Chondrocyte (in vitro differentiated cells): ENCODE measurements at places on chromosomes 6 and 20. TPM values are rescaled to one million over a fixed set of nuclear protein-coding genes. Genes with fewer than 3 reads are reported as not detected.

DNA sequence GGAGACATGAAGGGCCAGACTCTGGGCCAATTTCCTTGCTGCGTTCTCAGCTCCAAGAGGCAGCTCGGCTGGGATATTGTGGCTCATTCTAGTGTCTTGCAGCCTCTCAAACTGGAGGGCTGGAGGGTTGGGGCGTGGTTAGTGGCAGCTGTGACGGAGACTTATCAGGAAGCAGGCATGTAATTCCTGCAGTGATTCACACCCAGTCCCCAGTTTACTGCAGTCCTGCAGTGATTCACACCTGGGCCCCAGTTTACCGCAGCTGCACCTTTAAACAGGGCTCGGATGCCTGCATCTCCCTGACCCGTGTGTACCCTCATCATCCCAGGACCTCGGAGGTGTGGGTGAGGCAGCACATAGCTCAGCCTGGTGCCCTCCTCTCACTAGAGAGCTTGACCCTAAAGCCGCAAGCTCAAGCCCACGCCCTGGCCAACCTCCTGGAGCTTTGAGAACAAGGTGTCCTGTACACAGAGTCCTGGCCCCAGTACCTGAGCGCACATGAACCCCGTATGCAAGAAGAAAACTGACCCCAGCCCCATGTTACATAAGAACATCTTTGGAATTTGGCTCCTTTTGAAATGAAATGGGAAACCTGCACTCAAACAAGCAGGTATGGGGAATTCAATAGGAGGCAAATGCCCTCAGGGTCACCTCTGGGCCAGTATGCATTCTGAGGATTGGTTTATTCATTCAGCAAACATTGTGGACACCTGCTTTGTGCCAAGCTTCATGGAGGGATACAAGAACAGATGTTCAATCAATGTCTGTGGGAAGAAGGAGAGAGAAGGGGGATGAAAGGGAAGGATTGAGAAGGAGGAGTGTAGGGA, 55.3 kb upstream of the FAM83D start:
- no peak for DNase-seq

GRCh38 chr20:12928358-12928754, 80.4 kb upstream of the SPTLC3 start:
- no peak for DNase-seq

GRCh38 chr6:155909710-155910109, 454.1 kb upstream of the NOX3 start:
- no peak for DNase-seq

DNA sequence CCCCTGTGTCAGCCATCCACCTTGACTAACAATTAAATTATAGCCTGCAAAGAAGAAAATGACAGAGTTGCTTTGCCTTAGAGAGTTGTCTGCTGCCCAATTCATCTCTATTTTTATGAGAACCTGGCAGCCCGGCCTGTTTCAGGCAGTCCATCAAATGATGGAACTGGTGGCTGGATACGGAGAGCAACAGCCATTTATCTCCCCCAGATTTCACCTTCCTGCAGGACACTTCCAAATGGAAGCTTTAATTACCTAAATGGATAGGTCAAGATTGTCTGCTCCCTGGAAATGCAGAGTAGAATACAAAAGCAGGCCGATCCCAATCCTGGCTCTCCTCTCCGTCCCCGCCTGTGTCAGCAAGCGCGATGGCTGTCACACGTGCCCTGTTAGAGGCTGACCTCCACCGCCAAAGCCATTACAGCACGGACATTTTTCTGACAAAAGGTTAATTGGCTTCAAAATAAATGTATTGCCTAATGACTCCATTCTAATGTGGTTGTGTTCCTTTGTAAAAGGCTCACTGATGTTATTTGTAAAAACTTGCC, 86.7 kb downstream of the PACRG start:
- no peak for DNase-seq

GRCh38 chr6:97668716-97669115, 385.7 kb upstream of the MMS22L start:
- no peak for DNase-seq

The CHRNA4 gene
- not detected in 3 replicates for total RNA-seq

The CTAGE9 gene
- not detected in 3 replicates for total RNA-seq
